Spinal cord (tissue), 10 donors: ENCODE measurements at places on chromosomes 4 and X. TPM values are rescaled to one million over a fixed set of nuclear protein-coding genes. Genes with fewer than 3 reads are reported as not detected.

The GC gene
- total RNA-seq: 0.77 TPM

The SSX4 gene
- total RNA-seq: not detected

The ARAP2 gene
- 28.0 TPM for total RNA-seq

The MAGEE1 gene
- 7.1 TPM for total RNA-seq

The USP26 gene
- total RNA-seq: not detected

The GABRE gene
- 23.4 TPM for total RNA-seq

The MTMR8 gene
- total RNA-seq: 4.5 TPM

The TCP11X2 gene
- total RNA-seq: 0.39 TPM

The KLHL4 gene
- 13.5 TPM for total RNA-seq

The ARL9 gene
- total RNA-seq: 1.2 TPM

The HPGDS gene
- total RNA-seq: 9.2 TPM

The DSPP gene
- 0.06 TPM for total RNA-seq

The REPS2 gene
- 61.1 TPM for total RNA-seq

The AKAP14 gene
- total RNA-seq: 16.3 TPM
